ENCODE measurements at places on chromosomes 1 and 21.

GRCh38 chr1:77539519-77540142 lies 142.8 kb downstream of the ZZZ3 start:
- no peak for DNase-seq

DNA sequence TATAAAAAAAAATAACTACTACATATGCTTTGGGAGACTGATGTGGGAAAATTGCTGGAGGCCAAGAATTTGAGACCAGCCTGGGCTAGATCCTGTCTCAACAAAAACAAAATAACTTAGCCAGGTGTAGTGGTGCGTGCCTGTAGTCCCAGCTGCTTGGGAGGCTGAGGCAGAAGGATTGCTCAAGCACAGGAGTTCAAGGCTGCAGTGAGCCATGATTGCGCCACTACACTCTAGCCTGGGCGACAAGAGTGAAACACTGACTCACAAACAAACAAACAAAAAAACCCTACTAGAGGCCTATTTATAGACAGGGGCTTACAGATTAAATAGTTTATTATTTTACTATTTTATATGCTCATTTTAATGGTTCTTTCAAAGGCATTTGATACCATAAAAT lies 80.0 kb downstream of the LHX4 start:
- DNase-seq = no peak

GRCh38 chr1:230073371-230074035 lies 6.5 kb downstream of the GALNT2 start:
- DNase-seq = no peak

DNA sequence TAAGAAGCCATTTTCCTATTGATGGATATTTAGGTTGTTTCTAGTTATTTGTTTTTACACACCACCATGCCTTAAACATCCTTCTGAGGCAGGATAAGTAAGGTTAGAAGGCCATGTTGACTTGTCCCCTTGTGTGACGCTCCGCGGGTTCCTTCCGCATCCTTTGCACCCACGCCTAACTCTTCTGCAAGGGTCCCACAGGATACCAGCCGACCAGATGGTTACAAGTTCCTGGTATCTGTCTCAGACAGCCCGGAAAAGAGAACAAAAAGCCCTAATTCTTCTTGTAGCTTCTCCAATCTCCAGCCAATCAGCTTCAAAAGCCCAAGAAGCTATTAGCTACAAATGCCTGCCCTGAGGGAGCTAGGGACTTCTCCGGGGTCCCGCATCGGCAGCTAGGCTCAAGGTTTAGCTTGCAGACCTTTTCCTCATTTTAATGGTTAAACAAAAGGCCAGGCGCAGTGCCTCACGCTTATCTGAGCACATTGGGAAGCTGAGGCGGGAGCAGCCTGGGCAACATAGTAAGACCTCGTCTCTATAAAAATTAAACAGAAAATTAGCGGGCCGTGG lies 4.9 kb upstream of the OTUD3 start:
- no peak for DNase-seq

All from activated CD4-positive, alpha-beta T cell treated with anti-CD3 and anti-CD28 coated beads, Interleukin-2, Interleukin-6, amounts not matched to agents 100 ng/mL and 50 ng/mL, durations not matched to agents 16 hours and 8 hours (primary cell).